Body of pancreas (tissue), 4 donors: ENCODE measurements at places on chromosomes 1 and 21. TPM values are rescaled to one million over a fixed set of nuclear protein-coding genes. Genes with fewer than 3 reads are reported as not detected.

The DSTYK gene
- total RNA-seq: 8.6 TPM

The CASZ1 gene
- 14.2 TPM for total RNA-seq

The TMOD4 gene
- 3.0 TPM for total RNA-seq

The FALEC gene
- not detected for total RNA-seq

The L1TD1 gene
- not detected for total RNA-seq

The HES3 gene
- not detected for total RNA-seq

The PAQR6 gene
- 0.33 TPM for total RNA-seq

The PLPPR5 gene
- not detected for total RNA-seq

The KCNJ15 gene
- total RNA-seq: 27.5 TPM

The CHI3L2 gene
- not detected for total RNA-seq

The GNG12 gene
- total RNA-seq: 42.3 TPM

The SH2D2A gene
- total RNA-seq: not detected

The ESPN gene
- 0.26 TPM for total RNA-seq

The PFKFB2 gene
- total RNA-seq: 4.9 TPM

The MAP1LC3C gene
- 9.6 TPM for total RNA-seq

The SELENBP1 gene
- total RNA-seq: 106 TPM

The HHAT gene
- 19.4 TPM for total RNA-seq

The F3 gene
- total RNA-seq: 85.4 TPM

The CD1B gene
- total RNA-seq: not detected

The NFIA gene
- total RNA-seq: 32.3 TPM

The CCDC17 gene
- total RNA-seq: 3.6 TPM

The GJA9 gene
- total RNA-seq: not detected

The WDR77 gene
- total RNA-seq: 18.2 TPM
